ENCODE measurements at places on chromosomes 11 and 22. TPM values are rescaled to one million over a fixed set of nuclear protein-coding genes. Genes with fewer than 3 reads are reported as not detected.

The EHF gene
- not detected for total RNA-seq

The WBP2NL gene
- 0.14 TPM for total RNA-seq

The GAL3ST1 gene
- 13.3 TPM for total RNA-seq

The SLC22A6 gene
- not detected for total RNA-seq

The MRGPRX4 gene
- total RNA-seq: not detected

The CCDC87 gene
- 1.2 TPM for total RNA-seq

The AMOTL1 gene
- total RNA-seq: 18.7 TPM
